ENCODE measurements at places on chromosomes 1 and 21. TPM values are rescaled to one million over a fixed set of nuclear protein-coding genes. Genes with fewer than 3 reads are reported as not detected.

GRCh38 chr1:20108366-20109123 lies 10.8 kb downstream of the PLA2G2D start:
- peaks cover 19% of the 10 kb centered on the region for H3K27me3 ChIP-seq
- DNase-seq, result no peak
- no peak overlapping the region for H3K27ac ChIP-seq
- H3K36me3 ChIP-seq, result no peaks in the 10 kb centered on the region
- H3K4me3 ChIP-seq, result no peak overlapping the region
- no peaks in the 10 kb centered on the region for H3K4me1 ChIP-seq

DNA sequence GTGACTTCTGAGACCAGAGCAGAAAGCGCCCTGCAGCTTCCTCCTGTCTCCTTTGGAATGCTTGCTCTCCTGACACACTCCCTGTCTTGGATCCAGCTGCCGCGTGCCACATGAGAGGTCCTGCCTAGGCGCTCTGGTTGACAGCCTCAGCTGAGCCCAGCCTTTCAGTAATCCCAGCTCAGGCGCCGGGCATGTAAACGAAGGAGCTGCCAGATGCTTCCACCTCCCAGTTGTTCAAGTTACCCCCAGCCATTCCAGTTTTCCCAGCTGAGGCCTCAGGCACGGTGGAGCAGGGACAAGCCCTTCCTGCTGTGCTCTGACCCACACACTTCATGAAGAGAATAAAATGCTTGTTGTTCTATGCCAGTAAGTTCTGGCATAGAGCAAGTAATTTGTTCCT lies 14.3 kb upstream of the CD34 start:
- H3K4me1 ChIP-seq, result no peaks in the 10 kb centered on the region
- DNase-seq, result no peak
- H3K4me3 ChIP-seq, result no peak overlapping the region
- peaks cover 38% of the 10 kb centered on the region for H3K27me3 ChIP-seq

GRCh38 chr1:1898246-1898933 lies 7.5 kb upstream of the GNB1 start:
- no peak overlapping the region for H3K4me3 ChIP-seq
- DNase-seq, result no peak
- H3K27me3 ChIP-seq, result no peaks in the 10 kb centered on the region
- H3K27ac ChIP-seq, result no peak overlapping the region
- no peaks in the 10 kb centered on the region for H3K36me3 ChIP-seq
- peaks cover 32% of the 10 kb centered on the region for H3K4me1 ChIP-seq

GRCh38 chr1:11767922-11768704 lies 6.1 kb downstream of the C1orf167 start:
- no peak overlapping the region for H3K4me3 ChIP-seq
- DNase-seq, result no peak
- no peaks in the 10 kb centered on the region for H3K36me3 ChIP-seq
- peaks cover 9% of the 10 kb centered on the region for H3K27me3 ChIP-seq

- peaks cover 10% of the 10 kb centered on the region for H3K4me1 ChIP-seq
- no peak overlapping the region for H3K4me3 ChIP-seq
- H3K36me3 ChIP-seq, result no peaks in the 10 kb centered on the region
- no peaks in the 10 kb centered on the region for H3K27me3 ChIP-seq
- no peak for DNase-seq
- H3K27ac ChIP-seq, result no peak overlapping the region
These were observed 2.5 kb downstream of the SMIM1 start for GRCh38 chr1:3774946-3775489.

DNA sequence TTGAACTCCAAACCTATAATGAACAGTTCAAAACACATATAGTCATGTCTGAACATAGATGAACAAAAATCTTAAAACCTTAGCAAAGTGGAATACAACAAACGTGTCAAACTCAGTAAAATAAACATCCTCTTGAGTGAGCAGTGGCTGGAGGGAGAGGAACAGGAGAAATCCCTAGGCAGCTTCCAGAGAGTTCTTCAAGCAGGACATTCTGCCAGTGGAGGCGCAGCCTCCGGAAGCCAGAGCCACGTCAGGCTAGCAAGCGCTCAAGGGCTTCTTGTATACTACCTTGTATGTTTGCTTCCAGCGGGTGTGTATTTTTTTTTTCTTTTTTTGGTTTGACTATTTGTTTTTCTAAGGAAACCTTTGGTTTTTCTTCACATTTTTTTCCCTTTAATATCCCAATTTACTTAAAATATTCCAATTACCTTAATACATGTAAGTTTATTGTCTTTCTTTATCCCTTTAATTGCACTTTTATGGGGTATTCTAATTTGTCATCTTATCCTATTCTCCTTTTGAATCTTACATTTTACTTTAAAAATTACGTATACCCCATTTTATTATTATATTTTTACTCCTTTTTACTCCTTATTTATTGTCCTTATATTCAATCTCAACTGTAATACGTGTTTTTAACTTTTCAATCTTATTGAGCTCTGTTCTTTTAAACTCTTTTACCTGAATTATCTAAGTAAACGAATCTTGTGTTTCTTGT lies 42.0 kb downstream of the COLGALT2 start:
- no peaks in the 10 kb centered on the region for H3K36me3 ChIP-seq
- H3K27ac ChIP-seq, result no peak overlapping the region
- no peak for DNase-seq
- peaks cover 3% of the 10 kb centered on the region for H3K27me3 ChIP-seq

- no peak for DNase-seq
- H3K27me3 ChIP-seq, result no peaks in the 10 kb centered on the region
These were observed 80.6 kb upstream of the RAVER2 start for GRCh38 chr1:64664299-64664698.

GRCh38 chr1:26799479-26800142 lies 11.9 kb downstream of the PIGV start:
- peak; percentile 15 for DNase-seq
- H3K4me1 ChIP-seq, result peaks cover 53% of the 10 kb centered on the region
- H3K27ac ChIP-seq, result peak overlapping the region; percentile 94
- H3K27me3 ChIP-seq, result no peaks in the 10 kb centered on the region

- H3K27me3 ChIP-seq, result no peaks in the 10 kb centered on the region
- no peak for DNase-seq
- no peaks in the 10 kb centered on the region for H3K4me1 ChIP-seq
- no peak overlapping the region for H3K4me3 ChIP-seq
- no peak overlapping the region for H3K27ac ChIP-seq
These were observed 213.2 kb upstream of the TMEM51 start for GRCh38 chr1:14940285-14940870.

The UBR4 gene
- 215 TPM for total RNA-seq

The GPR25 gene
- not detected for total RNA-seq

Data from activated T-cell treated with anti-CD3 and anti-CD28 coated beads, Interleukin-2, amount 50 U/mL, for 72 hours (primary cell).